Activated T-helper 9 cell treated with anti-CD3 and anti-CD28 coated beads, Interleukin-2, amount 50 U/mL, for 16 hours (primary cell): ENCODE measurements at places on chromosomes 1 and 21.

- DNase-seq: no peak
Observed at GRCh38 chr1:2601721-2602303, 15.2 kb downstream of the PRXL2B start.

DNA sequence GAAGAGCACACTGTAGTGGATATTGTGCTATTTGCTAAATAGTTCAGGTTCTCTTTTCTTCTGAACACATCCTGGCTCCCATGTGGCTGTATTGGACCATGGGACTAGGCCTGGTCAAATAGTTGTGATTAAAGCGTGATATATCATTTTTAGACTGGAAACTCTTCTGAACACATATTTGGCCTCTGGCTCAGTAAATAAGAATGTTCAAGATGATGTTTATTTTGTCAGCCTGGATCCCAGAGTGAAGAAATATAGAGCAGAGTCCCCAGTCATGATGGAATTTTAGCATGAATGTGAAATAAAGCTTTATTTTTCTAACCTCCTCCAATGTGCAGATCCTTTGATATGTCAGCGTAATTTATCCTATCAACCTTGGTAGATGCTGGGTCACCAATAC, 542.6 kb downstream of the ADGRL2 start:
- no peak for DNase-seq

DNA sequence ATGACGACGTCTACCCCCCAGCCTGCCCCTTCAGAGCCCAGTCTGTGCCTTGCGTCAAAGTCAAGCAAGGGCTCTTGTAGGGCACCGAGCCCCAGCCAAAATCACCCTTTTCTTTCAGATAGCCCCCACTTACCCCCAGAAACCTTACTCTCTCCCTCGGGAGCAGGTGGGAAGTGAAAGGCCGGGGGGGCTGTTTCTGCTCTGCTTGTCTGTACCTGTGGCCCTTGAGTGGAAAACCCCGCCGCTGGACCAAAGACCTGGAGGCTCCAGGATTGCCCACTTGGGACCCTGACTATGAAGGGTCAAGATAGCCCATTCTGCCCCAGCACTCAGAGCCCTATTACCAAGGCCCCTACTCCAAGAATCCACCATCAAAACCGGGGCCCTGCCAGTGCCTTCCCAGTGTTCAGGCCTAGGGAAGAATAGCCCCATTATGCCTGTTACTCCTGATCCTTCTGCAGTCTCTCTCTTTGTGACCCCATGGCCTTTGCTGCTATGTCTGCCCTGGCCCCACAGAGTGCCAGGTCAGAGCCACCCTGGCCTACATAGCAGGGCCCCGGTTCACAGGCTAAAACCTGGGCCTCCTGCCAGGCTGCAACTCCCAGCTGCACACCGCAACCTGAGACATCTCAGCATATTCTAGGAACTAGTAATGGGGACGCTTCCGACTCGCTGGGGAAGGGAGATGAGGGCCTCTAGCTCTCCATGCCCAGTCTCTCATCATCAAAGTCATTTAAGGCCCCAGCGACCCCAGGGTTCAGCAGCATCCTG, 22.2 kb upstream of the HPDL start:
- no peak for DNase-seq

- no peak for DNase-seq
Observed at GRCh38 chr1:173084292-173084691, 33.6 kb upstream of the TNFSF18 start.

DNA sequence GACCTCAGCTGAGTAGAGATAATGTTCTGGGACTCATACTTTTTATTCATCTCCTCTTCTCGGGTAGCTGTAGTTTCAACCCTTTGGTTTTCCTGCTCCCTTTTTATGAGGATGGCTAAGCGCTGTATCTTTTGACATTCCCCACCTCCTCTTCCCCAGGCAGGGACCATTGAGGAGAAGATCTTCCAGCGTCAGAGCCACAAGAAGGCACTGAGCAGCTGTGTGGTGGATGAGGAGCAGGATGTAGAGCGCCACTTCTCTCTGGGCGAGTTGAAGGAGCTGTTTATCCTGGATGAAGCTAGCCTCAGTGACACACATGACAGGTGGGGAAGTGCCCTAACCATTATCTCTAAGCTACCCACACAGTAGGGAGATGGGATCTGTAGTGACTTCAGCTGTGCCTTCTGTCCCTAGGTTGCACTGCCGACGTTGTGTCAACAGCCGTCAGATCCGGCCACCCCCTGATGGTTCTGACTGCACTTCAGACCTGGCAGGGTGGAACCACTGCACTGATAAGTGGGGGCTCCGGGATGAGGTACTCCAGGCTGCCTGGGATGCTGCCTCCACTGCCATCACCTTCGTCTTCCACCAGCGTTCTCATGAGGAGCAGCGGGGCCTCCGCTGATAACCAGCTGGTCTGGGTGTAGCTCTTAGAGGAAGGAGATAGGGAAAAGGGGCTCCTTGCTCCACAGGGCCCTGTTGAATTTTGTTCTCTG, 25.6 kb downstream of the LRRC41 start:
- DNase-seq: no peak

DNA sequence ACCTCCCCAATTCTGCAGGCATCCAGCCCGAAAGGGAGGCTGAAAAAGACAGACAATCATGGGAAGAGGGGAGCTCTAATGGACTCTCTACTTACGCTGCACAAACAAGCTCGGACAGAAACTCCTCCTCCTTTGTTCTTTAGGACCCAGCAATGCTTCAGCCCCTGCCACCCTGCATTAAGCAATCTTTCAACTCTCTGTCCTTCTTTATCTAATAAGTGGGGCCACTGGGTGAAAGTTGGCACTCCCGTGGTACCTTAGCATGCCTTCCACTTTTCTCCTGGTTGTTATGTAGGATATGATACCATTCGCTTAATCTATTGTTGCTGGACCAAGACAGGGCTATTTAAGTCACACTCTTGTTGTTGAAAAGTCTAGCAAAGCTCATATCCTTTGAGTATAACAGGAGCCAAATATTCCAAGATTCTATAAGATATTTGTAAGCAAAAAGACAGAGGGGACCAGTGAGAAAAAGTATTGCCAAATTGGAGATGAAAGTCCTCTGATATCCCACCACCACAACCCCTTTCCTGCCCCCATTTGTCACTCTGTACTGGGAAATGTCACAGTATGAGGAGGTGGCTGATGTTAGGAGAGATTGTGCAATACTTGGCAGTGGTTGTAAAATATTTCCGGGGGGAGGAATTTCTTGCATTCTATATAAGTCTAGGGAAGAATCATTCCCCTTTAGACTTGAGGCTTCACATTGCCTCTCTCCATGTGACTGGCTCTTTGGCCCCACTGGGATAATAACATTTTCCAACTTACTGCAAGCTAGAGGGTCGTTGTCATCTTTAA, 137.3 kb upstream of the GJB5 start:
- no peak for DNase-seq

- DNase-seq: no peak
Observed at GRCh38 chr1:214321705-214322453, 40.9 kb downstream of the SMYD2 start.

DNA sequence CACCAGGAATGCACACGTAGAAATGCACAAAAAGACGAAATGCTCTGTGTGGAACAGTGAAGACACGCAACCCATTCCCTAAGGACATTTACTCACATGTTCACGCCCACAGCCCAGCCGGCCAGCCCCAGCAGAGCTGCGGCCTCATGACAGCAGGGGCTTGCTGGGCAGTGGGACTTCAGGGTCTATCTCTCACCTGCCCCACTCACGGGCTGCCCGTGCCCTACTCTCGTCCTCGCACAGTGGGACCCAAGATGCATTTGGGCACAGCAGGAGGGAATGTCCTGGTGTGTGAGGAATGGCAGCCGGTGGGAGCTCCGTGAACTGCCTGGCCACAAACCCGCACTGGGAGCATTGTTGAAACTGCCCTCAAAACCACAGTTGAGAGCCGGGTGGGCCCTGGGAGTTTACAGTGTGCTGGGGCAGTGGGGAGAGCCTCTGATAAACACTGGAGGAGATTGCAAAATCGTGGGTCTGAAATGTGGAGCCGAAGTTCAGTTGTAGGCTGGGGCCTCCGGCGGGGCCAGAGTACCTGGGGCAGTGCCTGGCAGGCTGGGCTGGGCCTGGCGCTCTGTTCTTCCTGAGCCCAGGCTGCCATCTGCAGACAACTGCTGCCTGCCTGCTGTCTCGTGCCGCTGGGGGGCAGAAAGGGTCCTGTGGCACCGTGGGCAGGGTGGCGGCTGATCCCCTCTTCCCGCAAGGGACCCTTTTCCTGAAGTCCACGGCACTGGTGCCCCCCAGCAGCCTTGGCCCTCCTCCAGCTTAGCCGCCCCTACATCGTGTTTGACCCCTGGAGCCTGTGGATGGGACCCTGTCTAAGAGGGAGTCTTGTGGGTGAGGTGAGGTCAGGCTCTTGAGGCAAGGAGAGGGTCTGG, 20.7 kb upstream of the POFUT2 start:
- DNase-seq: no peak

DNA sequence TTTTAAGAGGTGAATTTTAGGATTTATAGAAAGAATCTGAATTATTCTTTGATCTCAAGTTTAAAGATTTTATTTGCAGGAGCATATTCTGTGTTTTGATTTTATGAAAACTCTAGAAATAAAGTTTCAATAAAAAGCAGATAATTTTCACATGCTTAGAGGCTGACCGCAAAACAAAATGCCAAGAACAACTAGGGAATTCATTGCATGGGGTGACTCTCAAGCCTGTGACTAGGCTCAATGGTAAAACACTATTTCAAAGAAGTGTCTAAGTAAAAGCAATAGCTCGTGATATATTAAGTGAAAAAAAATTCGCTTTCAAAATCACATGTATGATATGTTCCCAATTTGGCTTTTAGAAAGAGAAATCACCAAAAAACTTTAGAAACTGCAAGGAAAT, 49.6 kb downstream of the RPL5 start:
- no peak for DNase-seq

- no peak for DNase-seq
Observed at GRCh38 chr1:217857061-217857460, 225.9 kb downstream of the SPATA17 start.

DNA sequence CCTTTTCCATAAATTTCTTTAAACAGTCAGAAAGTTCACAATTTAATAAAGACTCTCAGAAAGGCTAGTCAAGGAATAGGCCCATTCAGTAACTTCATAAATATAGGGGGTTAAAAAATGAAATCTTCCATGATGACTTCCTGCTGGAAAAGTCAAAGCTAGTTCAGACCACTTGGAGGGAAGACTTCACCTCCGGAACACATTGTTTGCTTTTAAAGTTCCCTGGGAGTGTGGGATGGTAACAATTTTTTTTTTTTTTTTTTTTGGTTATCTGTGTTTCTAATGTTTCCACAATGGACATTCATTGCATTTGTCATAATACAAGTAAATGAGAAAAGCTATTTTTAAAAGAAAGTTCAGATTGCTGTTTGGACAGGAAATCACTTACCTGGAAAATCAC, 18.4 kb upstream of the LAMC2 start:
- DNase-seq: no peak

DNA sequence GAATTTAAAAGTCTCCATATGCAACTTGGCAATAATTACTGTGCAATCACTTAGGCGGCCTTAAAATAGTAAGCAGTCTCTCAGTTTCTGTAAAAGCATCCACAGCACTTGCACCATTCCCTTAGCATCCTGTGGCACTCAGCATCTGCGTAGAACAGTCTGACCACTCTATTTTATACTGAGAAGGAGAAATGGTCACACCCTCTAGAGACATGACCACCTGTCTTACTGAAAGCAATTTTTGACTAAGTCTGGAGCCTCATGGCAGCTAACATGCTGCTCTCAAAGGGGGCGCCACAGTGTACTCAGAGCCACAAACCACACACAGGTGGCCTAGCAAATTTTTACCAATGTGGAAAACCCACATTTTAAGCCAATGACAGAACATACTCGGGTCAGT, 62.0 kb downstream of the KCNK1 start:
- no peak for DNase-seq

DNA sequence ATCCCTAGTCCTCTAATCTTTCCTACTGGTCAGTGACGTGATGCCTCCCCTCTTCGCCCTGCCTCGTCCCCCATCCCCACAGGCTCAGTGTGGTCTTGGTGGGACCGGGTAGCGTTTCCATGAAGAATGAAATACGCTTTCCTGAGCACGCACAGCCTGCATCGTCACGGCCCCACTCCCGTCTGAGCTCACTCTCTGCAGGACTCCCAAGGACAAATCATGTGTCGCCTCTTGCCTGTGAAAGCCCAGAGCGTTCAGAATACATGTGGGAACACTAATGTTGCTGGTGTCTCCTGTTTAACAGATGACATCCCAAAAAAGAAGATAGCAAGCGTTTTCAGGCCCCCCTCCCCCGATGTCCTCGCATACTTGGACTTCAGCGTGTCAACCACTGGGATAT, 49.2 kb downstream of the S100B start:
- DNase-seq: no peak

DNA sequence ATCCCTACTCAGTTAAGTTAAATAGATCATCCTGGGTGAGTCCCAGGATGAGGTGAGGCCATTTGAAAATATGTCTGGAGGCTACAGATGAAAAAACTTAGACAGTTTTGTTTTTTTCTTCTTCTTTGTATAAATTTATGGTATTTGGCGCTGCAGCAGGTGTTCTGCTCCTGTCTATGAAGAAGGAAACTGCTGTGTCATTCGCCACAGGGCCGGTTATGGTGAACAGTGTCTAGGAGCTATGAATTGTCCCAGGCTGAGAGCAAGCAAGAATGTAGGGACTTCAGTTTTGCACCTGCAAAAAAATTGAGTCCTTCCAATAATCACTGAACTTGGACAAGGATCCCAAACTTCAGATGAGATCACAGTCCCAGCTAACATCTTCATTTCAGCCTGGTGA, 674.3 kb upstream of the RGS18 start:
- DNase-seq: no peak

DNA sequence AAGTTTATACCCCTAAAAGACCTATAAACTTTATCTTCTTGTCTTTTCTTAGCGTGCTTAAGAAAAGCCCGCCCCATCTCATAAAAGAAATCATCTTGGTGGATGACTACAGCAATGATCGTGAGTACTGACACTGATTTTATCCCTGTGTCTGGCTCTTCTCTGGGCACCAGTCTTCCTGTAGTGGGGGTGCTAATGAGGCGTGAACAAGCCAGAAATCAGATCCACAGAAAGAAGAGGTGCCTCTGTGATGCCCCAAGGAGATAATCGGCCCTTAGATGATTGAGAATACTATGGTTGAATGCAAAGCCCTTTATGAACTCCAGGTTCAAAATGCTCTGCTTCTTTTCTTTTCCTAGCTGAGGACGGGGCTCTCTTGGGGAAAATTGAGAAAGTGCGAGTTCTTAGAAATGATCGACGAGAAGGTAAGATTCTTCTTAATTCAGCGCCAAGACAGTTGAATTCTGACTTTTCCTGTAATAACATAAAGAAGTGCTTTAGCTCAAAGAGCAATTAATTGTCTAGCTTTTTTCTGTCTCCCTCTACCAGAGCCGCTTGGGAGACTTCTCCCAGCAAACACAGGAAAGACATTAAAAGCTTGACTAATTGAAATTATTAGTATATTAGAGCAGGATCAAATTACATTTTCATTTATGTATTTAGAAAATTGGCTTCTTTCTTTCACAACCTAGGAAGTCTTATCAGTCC, 169.4 kb downstream of the GALNT2 start:
- no peak for DNase-seq

- DNase-seq: no peak
Observed at GRCh38 chr21:45328198-45329091, 40.8 kb upstream of the POFUT2 start.

- no peak for DNase-seq
Observed at GRCh38 chr1:83994111-83994510, 4.8 kb downstream of the TTLL7 start.

GRCh38 chr1:43526002-43526401, 4.7 kb upstream of the PTPRF start:
- no peak for DNase-seq

GRCh38 chr1:98429965-98430443, 231.5 kb upstream of the SNX7 start:
- no peak for DNase-seq

- no peak for DNase-seq
Observed at GRCh38 chr1:13801655-13802486, 101.9 kb downstream of the PRDM2 start.

GRCh38 chr1:69976896-69977295, 228.5 kb downstream of the LRRC40 start:
- DNase-seq: no peak
